ENCODE measurements at places on chromosomes 5 and 9.

- DNase-seq, result peak; percentile 50
These were observed 248.1 kb downstream of the CETN3 start for GRCh38 chr5:90161414-90161813.

DNA sequence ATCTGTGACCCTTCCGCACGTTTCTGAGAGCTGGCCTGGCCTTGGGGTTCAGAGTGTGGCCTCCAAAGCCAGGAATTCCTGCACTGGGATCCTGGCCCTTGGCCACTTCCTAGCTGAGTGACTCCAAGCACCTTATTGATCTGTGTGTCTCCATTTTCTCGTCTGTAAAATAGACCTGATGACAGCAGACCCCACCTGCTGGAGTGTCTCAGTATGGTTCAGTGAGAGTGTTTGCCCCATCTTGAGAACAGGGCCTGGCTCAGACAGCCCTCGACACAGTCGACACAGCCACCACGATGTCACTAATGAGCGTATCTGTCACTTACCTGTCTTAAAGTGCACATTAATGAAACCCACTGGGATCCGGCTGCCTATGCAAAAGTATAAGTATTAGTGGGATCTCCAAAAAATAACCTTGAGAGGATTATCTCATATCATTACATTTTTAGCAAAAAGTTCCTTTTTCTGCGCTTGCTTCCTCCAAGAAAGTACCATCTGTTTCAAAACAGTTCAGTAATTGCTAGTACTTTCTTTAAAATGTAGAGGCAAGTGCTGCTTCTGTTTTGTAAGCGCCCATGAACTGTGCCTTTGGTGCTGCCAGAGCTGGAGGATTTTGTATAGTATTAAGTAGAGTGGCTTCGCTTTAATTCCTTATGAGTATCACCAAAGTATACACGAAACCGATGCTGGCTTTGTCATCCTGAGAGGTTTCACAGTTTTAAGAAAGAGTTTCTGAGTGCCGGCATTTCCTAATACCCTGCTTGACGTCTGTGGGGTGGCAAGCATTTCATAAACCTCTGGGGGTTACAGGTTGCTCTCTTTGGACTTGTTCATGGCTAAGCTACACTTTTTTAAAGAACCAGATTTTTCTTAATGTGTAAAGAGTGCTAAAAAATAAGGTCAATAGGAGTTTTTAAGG is 31.7 kb downstream of the UBE2QL1 start:
- no peak for DNase-seq

GRCh38 chr9:114521846-114522245 is 16.6 kb upstream of the WHRN start:
- DNase-seq, result no peak

DNA sequence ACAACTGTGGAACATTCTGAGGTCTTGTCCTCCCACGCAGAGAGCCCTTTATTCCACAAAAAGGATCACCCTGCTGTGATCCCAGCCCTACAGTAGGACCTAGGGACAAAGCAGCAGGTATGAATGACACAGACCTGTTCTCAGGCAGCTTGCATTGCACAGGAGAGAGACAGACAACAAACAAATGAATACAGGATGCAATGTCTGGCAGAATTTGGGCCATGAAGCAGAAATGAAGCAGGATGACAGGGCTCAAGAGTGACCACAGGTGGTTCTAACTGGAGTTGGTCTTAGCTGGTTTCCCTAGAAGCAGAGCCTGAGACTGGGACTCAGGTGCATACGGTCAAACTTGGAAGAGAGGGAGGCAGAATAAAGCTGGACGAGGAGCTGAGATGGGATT is 388.8 kb downstream of the CDK5RAP2 start:
- peak; percentile 50 for DNase-seq

GRCh38 chr9:13896047-13896446 is 417.9 kb downstream of the NFIB start:
- DNase-seq, result no peak

DNA sequence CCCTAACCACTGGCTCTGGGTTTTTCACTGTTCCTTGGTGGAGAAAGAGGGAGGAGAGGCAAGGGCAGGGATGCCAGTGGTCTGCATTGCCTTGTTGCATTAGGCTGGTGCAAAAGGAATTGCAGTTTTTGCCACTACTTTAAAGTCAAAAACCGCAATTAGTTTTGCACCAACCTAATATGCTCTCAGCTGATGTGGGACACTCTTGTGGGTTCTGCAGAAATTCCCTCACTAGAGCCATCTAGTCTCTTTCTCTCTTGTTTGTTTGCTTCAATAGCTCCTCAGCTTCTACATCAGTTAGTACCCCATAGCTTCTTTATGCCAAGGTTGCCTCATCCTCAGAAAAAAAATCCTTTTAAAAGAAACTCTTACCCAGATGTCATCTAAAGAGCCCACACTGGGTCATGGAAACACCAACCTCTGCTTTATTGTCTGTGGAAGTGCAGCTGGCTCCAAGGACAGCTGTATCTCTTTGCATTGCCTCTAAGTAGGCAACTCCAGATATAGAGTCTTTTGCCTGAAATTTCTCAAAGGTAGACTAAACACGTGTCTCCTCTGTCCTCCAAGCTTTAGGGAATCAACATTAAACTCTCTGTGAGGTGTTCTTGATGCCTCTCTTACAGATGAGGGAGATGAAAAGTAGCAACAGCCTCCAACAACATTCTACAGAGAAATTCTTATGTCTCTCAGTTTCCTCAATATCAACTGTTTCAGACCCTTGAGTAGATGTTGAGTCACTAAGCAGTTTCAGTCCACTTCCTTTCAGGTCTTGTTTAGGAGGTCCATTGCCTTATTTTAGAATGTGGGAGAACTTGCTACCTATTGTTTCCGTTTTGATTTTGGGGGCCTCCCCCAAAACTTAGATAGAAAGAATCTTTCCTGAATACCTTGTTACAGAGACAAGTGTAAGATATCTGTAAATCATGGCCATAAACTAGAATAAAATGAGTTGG is 84.9 kb upstream of the MEF2C start:
- DNase-seq, result no peak

DNA sequence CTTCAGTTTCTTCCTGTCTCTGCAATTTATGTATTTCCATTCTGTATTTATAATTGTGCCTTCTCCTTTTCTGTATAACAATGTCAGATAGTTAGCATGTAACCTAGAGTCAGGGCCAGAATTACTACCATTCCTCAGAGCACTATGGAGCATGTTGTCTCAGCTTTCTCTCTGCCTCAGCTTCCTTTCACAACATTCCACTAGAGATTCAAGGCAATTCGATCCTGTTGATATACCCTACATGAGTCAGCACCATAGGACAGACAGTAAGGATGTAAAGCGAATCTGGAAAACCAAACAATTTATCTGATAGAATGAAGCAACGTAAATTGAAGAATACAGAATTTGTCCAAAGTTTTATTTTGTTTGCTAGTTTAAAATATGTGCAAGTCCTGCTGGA is 728.3 kb upstream of the SEMA6A start:
- no peak for DNase-seq

DNA sequence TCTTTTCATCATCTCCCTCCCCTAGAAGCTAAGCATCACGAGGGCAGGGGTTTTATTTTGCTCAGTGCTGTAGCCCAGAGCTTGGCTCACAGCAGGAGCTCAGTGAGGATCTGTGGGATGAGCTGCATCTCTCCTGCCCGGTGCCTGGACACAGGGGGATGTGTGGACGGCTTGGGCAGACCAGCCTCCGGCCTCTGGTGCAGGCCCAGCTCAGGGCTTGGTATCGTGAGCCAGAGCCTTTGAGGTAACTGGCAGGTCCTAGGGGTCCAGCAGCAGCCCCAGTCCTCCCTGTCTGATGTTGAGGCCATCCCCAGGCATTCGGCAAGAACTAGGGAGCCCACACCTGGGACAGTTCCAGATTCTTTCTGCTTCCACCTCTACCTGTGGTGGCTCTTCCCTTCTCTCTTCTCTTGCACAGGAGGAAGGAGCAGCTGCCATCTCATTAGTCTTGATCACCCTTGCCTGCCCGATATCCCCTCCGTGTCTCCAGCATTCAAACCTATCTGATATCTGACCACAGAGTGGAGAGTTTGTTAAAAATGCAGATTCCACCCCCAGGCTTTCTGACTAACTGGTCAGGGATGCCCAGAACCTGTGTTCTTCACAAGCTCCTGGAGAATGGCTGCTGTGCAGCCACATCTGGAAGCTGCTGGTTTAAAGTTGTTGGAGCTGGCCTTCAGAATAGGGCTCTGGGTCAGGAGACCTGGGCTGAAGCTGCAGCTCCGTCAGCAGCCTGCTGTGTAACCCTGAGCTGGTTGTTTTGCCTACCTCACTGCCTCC is 7.9 kb upstream of the SLC6A7 start:
- no peak for DNase-seq

DNA sequence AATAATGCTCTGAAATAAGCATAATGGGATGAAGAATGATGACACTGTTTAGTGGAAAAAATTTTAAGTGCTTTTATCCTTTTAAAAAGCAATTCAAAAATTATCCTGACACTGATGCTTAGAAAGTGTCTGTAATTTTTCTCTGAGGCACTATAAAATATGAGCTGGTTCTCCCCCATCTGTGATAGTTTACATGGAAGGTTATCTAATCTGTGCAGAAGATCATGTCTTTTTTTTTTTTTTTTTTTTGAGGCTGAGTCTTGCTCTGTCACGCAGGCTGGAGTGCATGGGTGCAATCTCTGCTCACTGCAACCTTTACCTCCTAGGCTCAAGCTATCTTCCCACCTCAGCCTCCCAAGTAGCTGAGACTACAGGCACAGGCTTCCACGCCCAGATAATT is 15.2 kb upstream of the TAF11L2 start:
- DNase-seq, result no peak

DNA sequence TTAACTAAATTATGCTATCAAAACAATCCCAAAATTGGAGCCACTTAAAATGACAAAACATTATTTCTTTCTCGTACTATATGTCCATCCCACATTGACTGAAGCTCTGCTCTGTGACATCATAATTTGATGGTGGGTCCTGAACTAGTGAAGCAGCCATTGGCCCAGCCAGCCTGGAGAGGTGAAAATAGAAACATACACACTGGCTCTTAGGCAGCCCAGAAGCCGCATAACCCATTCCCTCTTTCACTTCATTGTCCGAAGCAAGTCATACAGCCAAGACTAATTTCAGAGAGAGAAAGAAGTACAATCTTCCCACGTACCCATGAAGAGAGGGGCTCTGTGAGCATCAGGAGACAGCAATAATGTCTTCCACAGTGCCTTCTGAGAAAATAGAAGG is 342.5 kb downstream of the NFIB start:
- no peak for DNase-seq

DNA sequence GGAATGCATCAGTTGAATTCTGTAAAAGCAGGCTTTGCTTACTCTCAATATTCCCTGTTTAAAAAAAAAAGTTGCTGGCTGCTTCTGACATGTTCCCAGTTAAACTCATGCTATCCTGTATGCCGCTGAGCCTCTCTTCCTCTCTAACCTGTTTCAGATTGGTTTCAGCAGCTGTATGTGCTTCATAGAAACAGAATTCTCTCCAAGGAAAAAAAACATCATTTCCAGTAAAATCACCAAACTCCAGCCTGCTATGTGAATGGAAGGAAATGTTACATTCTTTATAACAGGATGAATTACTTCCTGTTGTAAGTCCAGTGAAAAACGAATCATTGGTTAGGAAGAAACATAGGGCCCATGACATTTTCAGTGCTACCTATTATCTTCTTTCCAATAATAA is 25.7 kb upstream of the KCNV2 start:
- no peak for DNase-seq

- DNase-seq, result no peak
These were observed 87.6 kb upstream of the COL5A1 start for GRCh38 chr9:134553996-134554372.

DNA sequence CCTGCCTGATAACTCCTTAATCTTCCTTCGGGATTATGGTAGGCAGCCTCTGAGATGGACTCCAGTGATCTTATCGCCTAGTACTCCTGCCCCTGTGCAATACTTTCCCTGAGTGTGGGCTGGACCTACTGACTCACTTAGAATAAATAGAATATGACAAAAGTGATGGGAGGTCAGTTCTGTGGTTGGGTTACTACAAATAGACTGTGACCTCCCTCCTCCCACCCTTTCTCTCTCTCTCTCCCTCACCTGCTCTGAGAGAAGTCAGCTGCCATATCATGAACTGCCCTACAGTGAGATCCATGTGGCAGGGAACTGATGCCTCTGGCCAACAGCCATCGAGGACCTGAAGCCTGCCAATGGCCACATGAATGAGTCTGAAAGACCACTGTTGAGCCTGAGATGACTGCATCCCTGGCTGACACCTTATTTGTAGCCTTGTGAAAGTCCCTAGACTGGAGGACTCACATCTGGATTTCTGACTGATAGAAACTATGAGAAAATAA is 31.7 kb downstream of the NRG2 start:
- DNase-seq, result peak; percentile 52

DNA sequence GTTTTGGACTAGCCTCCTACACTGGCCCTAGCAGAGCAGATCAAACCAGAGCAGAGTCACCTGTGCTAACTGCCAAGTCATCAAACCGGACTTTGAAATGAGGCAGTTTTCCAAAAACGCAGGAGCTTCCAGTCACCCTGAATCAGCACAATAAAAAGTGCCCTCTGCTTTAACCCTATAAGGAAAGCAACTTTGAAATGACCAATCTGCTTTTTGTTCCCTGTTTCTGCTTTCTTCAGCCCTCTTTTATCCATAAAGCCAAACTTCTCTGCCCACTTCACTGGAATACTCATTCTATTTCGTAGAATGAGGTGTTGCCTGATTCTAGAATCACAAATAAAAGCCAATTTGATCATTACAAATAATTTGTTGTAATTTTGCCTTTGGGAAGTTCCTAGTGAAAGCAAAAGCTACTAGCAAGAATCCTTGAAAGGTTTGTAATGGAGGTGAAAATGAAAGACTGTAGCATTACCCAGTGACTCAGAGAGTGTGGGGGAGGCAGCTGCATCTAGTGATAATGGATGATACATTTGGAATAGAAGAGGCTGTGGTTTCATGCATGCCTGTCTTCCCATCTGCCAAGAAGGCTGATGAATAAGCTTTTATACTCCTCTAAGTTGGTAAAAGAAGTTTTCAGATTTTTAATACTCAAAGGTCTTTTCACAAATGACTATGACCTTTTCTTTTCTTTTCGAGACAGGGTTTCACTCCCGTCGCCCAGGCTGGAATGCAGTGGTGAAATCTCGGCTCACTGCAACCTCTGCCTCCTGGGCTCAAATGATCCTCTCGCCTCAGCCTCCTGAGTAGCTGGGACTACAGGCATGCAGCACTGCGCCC is 14.9 kb downstream of the SPAAR start:
- DNase-seq, result no peak

GRCh38 chr9:137300567-137301080 is 1.4 kb downstream of the NRARP start:
- peak; percentile 46 for DNase-seq

GRCh38 chr9:116355153-116355921 is 201.7 kb downstream of the PAPPA start:
- no peak for DNase-seq

DNA sequence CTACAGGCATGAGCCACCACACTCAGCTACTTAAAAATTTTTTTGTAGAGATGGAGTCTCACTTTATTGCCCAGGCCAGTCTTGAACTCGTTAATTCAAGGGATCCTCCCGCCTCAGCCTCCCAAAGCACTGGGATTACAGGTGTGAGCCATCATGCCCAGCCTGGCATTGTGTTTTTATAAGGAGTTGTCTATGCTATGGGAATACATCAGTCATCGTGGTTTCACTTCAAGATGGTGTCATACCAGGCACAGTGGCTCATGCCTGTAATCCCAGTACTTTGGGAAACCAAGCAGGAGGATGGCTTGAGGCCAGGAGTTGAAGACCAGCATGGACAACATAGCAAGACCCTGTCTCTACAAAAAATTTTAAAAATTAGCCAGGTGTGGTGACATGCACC is 49.7 kb downstream of the CYSTM1 start:
- no peak for DNase-seq
